ENCODE measurements at places on chromosomes 2 and 18.

GRCh38 chr2:99811544-99811943 lies 321.7 kb upstream of the REV1 start:
- DNase-seq = peak; percentile 55

DNA sequence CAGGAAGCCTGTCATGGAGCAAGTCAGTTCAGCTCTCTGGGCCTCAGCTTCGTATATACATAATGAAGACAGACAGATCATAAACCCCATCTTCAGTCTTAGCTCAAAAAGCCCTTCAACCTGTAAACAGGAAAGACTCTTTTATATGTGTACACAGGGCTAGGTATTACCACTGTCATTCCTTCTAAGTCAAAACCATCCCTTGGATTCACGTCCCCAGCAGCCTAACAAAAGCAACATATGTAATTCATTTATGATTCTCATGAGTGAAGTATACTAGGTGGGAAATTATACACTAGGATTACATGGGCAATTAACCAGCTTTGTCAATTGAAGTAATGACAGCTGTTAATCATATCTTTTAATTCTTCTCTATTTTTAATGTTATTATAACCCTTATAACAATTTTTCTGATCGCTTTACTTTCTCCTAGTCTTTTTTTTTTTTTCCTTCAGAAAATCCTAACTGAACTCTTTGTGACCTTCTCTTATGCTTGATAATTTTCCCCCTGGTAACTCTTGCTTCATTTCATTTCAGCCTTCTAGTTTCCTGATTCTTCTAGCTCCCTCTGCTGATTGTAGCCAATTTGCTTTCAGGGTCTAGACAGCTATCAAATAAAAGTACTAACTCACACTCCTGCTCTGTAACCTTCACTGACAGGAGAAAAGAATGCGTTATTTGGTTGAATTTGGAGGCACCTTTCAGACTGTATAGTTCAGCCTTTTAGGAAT lies 99.7 kb downstream of the RBM43 start:
- peak; percentile 35 for DNase-seq

GRCh38 chr2:203718087-203718486 lies 11.6 kb downstream of the CD28 start:
- no peak for DNase-seq

GRCh38 chr2:224400886-224401632 lies 848 bp downstream of the FAM124B start:
- no peak for DNase-seq

GRCh38 chr2:240246173-240246820 lies 105.8 kb upstream of the OTOS start:
- DNase-seq = no peak

- no peak for DNase-seq
Measured at GRCh38 chr2:106065983-106066820, 127.9 kb downstream of the UXS1 start.

DNA sequence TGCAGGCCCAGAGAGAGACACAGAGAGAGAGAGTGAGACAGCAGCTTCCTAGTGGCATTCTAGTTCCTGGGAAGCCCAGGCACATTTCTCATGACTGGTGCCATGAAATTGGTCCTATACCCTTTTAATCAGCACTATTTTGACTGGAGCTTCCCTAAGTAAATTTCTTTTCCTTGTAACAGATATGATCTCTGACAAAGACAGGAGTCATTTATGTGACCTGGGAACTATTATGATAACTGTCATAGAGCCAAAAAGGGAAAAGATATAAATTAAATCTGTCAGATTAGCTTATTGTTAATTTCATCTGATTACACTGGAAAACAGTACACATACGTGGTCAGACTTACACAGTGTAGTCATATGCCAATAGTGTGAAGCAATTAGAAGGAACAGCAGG lies 161.3 kb upstream of the HNRNPA3 start:
- no peak for DNase-seq

- no peak for DNase-seq
Measured at GRCh38 chr2:205656461-205656860, 25.8 kb upstream of the NRP2 start.

GRCh38 chr2:22355816-22356433 lies 1029.1 kb upstream of the KLHL29 start:
- DNase-seq = no peak

- no peak for DNase-seq
Measured at GRCh38 chr2:174607989-174608865, 10.6 kb upstream of the WIPF1 start.

GRCh38 chr18:55283309-55283708 lies 304.7 kb downstream of the TCF4 start:
- no peak for DNase-seq

- DNase-seq = no peak
Measured at GRCh38 chr2:68487773-68488355, 20.5 kb downstream of the APLF start.

Measured in AG09309 (cell line).